ENCODE measurements at places on chromosomes 4 and X.

DNA sequence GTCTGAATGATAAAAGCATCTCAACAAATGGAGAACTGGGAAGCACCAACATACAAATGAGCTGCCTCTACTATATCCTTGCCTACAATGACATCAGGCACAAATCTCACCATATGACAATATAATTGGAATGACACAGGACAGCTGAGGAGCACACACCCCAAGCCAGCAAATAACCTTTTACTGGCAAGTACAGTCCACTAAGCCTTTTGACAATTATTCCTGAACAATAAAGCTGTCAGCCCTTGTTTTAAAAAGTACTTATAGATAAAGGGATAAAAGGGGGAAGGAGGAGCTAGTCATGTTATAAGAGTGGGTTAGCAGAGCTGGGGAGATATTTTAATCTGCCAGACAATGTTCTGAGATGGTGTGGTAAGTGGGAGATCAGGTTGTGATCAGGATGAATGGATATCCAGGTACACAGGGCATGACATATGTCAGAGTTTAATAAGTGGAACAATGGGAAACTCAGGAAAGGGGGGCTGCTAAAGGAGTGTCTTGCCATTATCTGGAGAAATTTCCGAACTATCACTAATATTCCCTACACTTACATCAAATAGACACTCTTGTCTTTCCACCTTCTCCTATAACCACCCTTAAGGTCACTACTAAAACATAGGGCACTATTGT, 127.6 kb downstream of the GPC3 start:
- no peak for DNase-seq

DNA sequence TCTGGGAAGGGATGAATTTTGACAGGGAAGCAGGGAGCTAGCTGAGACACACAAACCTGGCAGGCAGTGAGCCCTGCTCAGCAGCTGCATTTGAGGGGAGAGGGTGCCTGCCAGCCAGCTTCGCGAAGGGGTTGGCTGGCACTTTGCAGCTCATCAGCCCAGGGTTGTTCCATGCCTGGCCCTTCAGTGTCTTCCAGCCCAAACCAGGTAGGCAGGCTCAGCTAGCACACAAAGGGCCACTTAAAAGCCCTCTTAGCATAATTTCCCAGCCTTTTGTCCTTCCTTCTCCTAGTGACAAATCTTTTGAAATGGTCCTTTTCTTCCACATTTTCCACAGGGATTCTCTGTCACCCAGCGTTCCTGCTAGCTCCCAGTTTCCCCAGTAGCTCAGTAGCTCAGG, 4.3 kb upstream of the FRMPD3 start:
- no peak for DNase-seq

DNA sequence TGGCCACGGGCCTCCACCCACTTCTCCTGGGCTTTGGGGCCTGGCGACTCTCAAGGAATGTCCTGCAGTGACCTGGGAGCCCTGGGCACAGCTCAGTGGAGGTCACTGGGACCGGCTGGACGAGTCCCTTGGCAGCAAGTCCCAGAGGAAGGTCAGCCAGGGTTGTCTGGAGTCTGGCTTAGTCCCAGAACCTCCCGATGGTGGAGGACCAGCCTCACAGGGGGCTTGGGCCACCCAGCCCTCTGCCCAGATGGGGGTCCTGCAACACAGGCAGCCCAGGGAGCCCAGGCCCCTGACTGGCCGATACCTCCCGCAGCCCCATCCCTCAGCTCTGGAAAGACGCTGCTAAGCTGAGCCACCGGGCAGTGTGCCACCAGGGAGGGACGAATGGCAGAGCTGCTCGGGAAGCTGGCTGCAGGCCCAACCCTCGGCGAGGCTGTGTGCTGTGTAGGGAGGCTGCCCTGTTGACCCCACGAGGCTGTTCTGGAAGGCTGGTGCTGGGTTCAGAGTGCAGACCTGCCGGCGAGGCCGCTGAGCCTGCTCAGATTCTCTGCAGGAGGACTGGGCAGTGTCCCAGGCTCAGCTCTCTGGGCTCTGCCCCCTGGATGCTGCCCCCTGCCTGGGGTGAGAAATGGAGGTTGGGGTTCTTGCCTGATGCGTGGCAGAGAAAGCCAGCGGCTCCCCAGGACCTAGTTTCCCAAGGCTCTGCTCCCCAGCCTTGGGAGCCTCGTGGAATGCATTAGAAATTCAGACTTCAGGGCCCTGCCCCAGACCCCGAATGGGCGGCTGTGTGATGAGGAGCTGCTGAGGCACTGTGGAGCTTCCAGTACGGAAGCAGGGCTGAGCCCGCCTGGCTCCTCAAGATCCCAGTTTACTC, 61.7 kb downstream of the ADRA2C start:
- no peak for DNase-seq

- DNase-seq = no peak
Observed at GRCh38 chrX:115892056-115892708, 278.4 kb upstream of the AGTR2 start.

DNA sequence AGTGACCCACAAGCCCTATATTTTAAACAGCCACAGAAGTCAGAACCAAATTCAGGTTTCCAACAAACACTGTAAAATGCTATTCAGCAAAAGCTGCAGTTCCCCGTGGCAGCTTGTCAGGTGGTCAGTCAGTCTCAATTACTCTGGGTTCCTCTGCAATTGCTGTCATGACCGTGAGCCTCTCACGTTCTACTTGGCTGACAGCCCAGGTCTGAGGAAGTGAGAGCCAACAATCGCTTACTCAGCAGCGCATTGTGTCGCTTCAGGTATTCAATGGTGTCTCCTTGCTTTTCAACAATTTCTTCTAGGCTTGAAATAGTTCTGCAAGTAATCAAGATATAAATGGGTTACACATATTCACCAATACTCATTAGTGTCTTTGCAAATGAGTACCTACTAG, 25.8 kb downstream of the TRIM75 start:
- DNase-seq = no peak

- no peak for DNase-seq
Observed at GRCh38 chr4:122784261-122784660, 42.4 kb upstream of the FGF2 start.

DNA sequence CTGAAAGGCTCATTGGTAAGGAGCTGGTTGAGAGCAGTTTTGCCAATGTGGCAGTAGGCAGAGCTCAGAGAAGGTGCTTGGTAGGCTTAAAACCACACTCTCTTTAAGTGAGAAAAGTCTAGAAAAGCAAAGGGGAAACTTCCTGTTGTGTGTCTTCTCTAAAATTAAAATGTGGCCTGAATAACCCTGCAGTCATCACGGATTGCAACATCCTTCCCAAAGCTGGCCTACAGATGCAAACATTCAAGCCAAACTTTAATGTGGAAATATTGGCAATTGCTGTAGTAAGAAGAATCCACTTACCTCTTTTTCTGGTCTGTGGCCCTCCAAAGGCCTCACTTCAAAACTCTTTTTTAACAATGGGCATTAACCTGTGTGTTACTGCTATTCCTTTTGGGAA, 348.5 kb downstream of the OPHN1 start:
- peak; percentile 43 for DNase-seq

Measured in CD14-positive monocyte (primary cell).